Effector CD4-positive, alpha-beta T cell (primary cell): ENCODE measurements at places on chromosomes 7 and 10.
A peak's percentile ranks its signal among the peaks of the same experiment; 100 is the strongest.

DNA sequence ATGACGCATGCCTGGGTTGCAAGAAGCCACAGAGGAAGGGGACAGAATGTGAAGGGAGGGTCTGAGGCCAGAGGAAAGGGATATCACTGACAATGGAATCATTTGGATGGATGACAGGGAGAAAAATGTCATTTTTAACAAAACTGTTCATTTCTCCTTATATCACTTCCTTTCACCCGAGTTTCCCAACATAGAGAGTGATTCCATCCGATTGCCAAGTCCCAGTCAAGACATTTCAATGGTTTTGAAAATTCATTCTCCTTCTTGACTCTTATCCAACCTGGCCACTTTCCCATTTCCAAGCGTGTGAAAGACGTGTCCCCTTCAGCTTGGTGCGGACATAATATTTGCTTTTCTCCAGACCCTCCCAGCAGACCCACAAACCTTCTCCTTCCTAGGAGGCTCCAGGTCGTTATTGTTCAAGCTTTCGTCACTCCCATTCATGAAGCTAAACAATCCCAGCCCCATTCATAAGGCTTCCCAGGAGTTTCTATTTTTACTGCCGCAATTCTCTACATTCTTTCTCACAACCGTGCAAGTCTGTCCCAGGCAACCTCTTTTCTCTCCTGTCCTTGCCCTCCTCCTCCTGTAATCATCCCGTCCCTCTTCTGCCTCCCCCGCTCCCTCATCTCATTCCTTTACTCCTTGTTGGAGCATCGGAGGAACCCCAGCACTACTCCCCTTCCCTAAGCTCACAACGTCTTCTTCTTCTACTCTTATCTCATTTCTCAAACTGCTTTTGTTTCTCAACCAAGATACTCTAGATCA lies 301.3 kb upstream of the KLF6 start:
- no peak for DNase-seq

DNA sequence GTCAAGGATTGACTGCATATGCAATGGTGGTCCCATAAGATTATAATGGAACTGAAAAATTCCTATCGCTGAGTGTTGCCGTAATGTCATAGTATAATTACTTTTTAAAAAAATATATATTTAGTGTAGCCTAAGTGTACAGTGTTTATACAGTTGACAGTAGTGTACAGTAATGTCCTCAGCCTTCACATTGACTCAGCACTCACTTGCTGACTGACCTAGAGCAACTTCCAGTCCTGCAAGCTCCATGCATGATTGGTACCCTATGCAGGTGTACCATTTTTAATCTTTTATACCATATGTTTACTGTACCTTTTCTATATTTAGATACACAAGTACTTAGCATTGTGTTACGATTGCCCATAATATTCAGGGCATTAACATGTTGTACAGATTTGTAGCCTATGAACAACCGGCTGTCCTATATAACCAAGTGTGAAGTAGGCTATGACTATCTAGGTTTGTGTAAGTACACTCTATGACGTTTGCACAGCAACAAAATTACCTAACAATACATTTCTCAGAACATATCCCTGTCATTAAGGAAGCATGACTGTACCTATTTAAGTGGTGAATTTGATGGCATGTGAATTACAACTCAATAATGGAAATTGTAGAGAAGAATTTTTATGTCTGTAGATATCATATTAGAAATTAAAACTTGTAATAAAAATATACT lies 40.9 kb downstream of the CCNY start:
- DNase-seq, result no peak

- no peak for DNase-seq
Measured at GRCh38 chr10:48792687-48793096, 108.0 kb downstream of the WDFY4 start.

GRCh38 chr7:70829221-70830059 lies 302.5 kb upstream of the GALNT17 start:
- DNase-seq, result peak; percentile 28

DNA sequence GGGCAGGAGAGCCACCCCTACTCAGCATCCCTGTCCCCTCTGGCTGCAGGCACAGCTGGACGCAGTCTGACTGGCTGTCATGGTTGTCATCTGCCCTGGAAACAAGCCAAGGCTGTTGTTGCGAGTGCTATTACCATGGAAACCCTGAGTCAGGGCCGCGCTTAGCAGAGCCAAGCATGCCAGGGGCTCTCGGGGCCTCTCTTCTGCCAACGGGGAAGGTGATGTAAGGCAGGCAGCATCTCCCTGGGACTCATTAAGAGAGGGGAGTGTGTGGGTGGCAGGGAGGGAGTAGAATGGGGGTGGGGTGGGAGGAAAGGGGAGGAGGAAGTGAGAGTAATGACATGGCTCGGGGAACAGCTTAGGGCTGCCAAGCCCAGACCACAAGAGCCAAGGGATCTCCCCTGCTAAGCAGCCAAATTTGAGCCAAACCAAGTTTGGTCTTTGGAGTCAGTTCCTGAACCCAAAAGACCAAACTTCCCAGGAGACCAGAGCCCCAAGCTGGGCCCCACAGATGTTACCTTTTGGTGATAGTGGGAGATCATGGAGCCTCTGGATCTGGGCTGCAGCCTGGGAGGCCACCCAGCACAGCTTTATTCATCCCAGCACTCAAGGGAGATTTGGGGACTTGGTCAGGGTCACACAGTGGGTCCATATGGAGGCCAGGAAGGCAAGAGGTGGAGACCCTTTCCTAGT lies 67.6 kb downstream of the TMEM130 start:
- no peak for DNase-seq

- no peak for DNase-seq
Measured at GRCh38 chr10:89601728-89602361, 43.2 kb downstream of the PANK1 start.

DNA sequence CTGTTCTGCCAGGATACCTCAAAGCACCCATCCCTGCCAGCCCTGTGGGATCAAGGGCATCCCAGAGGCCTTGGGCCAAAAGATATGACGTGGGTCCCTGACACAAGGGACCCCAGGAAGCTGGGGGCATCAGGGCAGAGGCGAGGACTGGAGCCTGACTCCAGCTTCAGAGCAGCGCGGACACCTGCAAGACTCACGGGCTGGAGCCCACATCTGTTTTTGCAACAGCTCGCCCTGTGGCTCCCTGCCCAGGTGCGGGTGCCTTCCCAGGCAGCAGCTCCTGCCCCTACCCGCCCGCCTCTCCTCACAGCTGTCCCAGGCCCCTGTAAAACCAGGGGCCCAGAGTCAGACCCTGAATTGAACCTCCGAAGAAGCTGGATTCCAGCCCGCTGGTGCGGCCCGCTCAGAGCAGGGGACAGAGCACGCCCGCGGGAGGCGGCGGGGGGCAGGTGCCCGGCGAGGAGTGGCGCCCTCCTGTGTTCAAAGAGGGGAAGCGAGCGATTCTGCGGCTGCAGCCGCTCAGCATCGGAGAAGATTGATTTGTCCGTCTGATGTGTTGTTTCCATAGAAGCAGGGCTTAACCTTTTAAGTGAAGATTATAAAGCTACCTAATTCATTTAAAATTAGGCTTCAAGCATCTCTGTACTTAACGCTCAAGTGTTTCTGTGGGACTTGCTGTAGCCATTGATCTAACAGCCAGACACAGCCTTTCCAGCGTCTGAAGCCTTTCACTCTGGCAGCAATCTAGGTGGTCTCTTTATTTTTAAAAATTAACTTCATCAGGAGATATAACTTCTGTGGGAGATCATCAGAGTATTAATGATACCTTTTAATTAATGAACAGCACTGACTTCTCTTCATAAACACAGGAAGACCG lies 88.4 kb downstream of the BEND7 start:
- DNase-seq, result peak; percentile 44

GRCh38 chr7:6475433-6476186 lies 27.9 kb upstream of the DAGLB start:
- DNase-seq, result no peak

GRCh38 chr10:124473070-124473469 lies 11.4 kb downstream of the LHPP start:
- DNase-seq, result no peak

DNA sequence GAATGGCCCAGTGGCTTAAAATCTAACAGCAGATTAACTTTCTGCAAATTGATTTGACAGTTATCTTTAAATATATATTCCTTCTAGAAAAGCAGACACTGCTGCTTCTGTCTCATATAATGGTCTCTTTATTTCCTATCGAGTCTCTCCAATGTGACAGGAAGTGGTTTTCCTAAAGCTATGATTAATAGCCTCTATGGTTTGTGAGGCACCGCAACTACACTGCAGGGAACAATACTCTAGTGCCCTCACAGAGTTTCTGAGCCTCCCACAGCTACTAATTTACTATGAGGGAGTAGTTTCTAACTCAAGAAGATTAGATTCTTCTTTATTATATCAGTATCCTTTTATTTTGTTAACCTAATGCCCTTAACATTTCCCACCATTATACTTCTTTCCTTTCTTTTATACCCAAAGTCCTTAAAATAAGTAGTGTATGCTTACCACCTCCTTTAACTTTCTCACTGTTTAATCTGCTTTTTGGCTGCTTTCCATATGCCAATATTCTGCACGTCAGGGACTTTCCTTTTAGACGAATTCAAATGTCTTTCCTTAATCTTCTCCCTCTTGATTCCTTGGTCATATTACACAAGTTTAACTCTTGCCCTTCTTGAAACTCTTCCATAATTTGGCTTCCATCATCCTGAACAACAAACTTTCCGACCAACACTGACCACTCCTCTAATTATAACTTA lies 23.8 kb upstream of the AHR start:
- DNase-seq, result no peak

GRCh38 chr7:117014673-117015133 lies 61.4 kb downstream of the ST7 start:
- DNase-seq, result no peak

DNA sequence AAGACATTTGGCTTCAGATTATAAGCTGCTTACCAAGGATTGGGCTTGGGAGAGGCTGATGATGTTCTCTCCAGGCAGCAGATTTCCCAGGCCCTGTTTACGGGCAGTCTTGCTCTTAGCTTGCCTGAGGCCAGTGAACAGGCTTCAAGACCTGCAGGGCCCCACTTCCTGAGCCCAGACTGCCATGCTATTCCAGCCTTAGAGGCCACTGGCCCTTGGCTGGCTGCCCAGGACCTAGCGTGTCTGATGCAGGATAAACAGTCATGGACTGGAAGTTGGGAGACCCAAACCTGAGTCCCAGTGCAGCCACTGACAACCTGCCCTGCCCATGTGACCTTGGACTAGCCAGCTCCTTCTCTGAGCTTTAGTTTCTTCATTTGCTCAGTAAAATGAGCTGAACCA lies 2.9 kb downstream of the PRXL2A start:
- DNase-seq, result no peak

DNA sequence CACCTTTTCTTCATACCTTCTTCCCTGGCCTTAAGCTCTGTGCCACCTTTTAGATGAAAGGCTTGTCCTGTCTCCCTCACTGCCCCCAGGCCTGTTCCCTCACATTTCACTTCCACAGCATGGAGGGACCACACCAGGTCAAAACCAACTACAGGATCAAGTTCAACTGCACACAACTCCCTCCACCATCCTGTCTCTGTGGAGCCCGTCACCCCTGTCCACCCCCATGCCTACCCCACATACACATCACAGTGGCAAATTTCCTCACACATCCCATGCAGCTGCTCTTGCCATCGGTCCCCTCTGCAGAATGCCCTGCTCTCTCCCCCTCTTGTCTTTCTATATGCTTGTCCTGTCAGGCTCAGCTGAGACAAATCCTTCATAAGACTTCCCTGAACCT lies 154.1 kb downstream of the USP6NL start:
- DNase-seq, result no peak

- no peak for DNase-seq
Measured at GRCh38 chr7:112930787-112931186, 140.6 kb upstream of the TMEM168 start.

GRCh38 chr7:147818317-147818716 lies 772.2 kb upstream of the C7orf33 start:
- DNase-seq, result no peak

- DNase-seq, result no peak
Measured at GRCh38 chr10:132140167-132140925, 46.4 kb upstream of the DPYSL4 start.

- no peak for DNase-seq
Measured at GRCh38 chr7:80154656-80155333, 20.2 kb downstream of the GNAI1 start.

GRCh38 chr10:89078724-89079672 lies 88.4 kb downstream of the FAS start:
- DNase-seq, result no peak

DNA sequence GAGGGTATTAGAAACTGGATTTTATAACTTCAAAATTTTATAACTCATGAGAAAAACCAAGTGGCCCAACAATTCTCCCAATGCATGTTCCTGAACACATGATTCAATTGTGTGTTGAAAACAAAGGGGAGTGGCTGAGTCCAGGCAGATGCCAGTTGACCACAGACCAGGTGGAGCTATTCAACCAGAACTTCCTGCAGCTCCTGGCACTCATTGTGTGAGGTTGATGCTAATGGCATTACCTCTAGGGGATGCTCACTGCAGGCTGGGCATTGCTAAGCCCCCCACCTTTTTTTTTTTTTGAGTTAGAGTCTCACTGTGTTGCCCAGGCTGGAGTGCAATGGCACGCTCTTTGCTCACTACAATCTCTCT lies 20.3 kb downstream of the MYOF start:
- no peak for DNase-seq

DNA sequence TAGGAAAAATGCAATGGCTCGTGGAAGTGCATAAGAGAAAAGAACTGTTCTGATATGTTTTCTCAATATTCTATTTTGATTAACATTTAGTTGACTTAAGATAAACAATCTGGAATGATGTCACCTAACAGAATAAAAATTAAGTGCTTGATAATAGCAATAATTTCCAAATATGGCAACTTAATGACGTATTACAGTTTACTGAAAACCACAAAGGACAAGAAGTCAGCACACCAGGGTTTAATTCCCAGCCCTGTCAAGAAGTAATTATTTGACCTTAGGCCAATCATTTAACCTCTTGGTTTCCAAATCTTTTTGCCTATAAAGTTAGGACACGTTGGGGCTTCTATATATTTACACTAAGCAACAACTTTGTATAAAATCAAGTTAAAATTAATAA lies 95.7 kb downstream of the CABCOCO1 start:
- no peak for DNase-seq

GRCh38 chr7:51230324-51230625 lies 86.3 kb downstream of the COBL start:
- no peak for DNase-seq

DNA sequence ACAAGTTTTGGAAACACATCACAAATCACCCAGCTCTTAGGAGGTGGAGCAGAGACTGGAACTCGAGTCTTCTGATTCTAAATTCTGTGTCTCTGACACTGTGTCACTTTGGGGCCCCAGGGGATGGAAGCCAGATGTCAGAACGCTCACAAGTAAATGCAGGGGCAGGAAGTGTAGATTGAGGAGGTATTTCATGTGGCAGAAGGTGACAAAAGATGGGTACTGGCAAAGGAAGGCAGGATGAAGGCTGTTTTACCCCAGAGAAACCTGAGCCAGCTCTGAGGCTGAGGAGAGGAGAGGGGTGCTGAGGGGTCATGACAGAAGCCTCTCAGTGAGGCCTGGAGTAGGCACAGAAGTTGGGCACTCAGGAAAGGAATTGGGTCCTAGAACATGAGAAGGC lies 6.0 kb upstream of the PURB start:
- peak; percentile 18 for DNase-seq

DNA sequence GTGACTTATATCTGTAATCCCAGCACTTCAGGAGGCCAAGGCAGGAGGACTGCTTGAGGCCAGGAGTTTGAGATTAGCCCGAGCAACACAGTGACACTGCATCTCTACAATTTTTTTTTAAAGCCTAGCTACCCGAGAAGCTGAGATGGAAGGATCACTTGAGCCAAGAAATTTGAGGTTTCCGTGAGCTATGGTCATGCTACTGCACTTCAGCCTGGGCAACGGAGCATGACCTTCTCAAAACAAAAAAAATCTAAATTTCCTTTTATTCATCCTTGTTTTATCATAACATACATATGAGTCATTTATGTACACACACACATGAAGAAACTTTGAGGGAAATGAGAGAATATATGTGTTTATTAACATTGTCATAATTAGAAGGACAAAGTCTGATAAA lies 277.5 kb upstream of the MAGI2 start:
- DNase-seq, result no peak
